Stimulated activated CD8-positive, alpha-beta memory T cell treated with anti-CD3 and anti-CD28 coated beads, Interleukin-15, amount 100 ng/mL, for 24 hours (primary cell): ENCODE measurements at places on chromosomes 12 and 14.
A peak's percentile ranks its signal among the peaks of the same experiment; 100 is the strongest.

DNA sequence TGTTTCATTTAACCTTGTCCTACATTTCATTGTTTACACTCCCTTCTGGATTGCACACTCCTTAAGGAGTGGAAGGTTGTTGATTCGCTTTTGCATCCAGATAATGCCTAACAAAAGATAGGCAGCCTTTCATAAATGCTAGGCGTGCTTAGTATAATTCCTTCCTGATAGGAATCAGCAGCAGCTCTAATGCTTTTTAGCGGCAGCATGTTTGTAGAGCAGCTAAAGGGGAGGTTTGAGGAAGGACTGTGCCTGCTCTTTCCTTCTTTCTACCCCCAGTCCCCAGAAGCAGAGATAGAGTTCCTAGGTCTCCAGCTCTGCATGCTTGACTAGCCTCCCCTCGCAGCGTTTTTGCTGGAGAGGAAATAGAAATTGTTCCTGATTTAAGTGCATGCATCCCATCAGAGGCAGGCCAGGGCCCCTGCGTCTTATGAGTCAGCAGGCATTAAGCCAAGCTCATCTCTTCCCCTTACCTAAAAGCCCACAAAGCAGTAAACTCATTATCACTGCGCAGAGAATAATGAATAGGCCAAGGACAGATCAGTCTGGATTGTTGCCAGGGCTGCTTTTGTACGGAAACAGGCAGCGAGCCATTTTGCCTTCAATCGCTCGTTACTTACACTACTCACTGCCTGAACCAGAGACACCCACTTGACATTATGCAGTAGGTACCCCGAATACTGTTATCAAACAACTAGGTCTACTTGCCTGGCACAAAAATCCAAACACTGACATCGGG lies 14.0 kb upstream of the TBPL2 start:
- DNase-seq: no peak

DNA sequence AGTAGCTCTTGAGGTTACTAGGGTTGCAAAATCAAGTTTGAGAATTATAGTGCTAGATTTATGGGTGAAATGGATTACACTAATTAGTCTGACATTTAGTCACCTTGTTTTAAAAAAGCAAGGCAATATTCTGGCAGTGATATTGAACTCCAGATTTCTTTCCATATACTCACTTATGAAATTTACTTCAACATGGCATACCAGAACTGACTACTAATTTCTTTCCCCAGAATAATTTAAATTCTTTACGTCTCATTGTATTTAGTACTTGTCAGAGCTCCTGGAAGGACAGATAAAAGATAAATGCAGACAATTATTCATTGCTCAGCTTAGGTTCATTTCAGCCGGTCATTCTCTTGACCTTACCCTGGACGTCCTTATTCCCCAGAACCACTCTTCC lies 24.3 kb downstream of the EMP1 start:
- DNase-seq: no peak

DNA sequence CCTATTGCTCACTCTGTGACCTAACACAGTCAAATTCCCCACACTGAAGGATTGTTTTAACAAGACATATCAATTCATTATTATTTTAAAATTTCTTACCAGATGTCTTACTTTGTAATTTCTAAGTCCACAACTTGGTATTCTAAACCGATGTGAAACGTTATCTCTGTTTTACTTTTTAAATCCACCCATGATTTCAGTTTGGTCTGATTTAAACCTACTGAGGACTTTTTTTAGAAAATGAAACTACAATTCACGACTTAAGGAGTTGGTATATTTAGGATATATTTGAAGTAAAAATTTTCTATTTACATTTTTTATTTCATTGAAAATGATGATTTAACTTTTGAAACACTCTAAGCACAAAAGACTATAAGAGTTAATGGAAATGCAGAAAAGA lies 35.1 kb upstream of the GRIP1 start:
- DNase-seq: no peak

GRCh38 chr12:108683906-108684556 lies 47.3 kb downstream of the CORO1C start:
- no peak for DNase-seq

GRCh38 chr12:67892259-67893021 lies 96.8 kb upstream of the IFNG-AS1 start:
- no peak for DNase-seq

DNA sequence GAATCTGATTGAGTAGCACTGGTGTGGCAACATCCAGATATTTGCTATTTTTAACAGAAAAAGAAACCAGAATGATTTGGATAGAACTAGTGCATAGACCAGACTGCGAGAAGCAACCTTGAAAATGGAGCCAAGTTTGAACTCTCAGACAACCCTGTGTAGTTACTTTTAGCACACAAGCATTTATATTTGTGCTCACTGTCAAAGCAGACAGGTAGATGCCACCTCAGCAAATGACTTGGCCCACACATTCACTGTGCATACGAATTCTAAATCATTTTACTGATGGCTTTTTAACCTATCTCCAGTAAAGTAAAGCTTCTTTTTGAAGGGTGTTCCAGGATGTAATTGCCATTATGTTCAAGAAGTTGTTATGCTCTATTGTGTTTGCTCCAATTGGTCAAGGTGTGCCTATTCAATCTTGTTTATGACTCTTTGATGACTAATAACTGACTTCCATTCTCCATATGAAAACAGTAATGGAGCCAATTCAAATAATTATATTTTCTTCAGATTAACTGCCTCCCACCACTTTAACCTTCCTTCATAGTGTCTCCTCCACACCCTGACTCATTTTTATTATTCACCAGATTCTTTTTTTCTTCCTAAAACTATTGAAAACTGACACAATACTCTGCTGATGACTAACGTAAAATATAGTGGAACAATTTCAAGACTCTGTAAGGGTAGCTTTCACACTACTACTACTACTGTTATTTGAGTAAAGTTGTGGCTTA lies 138.5 kb downstream of the CCER1 start:
- no peak for DNase-seq

GRCh38 chr14:33958605-33959226 lies 7.8 kb upstream of the EGLN3 start:
- DNase-seq: no peak

DNA sequence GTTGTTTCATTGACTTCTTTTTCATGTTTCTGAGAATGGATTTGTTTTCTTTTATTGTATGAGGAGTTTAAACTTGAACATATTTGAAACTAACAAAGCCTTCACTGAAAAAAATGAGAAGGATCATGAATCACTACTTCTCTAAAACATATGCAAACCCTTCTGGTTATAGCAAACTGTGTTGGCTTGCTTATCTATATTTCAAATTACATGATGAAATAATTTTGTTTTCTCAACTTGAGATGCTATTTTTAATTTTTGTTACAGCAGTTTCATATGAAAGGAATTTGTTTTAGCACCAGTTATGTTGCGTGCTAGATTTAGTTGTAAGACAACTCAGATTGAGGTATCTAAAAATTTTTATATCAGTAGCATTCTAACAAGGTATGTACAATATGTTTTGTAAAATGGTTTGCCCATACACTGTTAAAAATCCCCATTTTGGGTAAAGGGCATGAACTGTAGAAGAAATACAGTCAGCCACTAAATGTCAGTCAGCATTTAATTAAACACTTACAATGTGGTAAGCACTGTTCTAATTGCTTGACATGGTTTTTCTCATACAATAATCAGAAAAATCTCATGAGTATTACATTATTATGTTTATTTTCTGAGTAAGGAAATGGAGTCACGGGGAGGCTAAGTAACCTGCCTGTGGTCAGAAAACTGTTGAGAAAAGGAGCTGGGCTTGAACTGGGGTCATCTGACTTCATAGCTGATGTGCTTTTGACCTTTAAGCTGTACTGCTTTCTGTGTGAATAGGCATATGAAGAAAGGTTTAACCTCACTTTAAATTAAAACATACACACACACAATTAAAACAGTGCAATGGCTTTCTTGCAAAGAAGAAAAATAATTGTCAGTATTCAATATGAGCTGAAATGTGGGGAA lies 105.7 kb downstream of the PLEKHA5 start:
- DNase-seq: no peak

DNA sequence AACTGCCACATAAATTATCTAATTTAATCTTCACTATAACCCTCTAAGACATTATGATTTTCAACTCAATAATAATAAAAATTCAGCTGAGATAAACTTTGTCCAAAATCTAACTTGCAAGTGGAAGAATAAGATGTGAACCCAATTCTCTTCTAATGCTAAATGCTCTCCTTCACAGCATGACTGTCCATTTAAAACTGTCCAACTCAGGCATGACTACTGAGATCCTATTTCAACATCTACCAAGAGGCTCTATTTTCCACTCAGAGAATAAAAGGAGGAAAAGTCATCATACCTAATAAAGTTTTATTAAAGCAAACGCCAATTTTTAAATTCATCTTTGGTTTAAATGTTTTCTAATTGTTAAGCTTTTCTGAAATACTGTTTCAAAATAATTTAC lies 183.6 kb downstream of the MED13L start:
- DNase-seq: no peak

DNA sequence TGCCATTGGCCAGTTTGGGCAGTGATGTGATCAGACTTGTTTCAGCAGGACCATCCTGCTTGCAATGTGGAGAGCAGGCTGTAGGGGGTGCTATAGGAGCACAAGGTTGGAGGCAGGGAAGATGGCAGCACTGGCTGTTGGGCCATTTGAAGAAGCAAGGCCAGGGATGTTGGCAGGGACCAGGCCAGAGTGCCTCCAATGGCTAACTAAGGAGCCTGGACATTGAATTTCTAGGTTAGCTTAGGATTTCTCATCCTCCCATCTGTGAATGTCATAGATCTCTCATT lies 23.5 kb downstream of the FGF23 start:
- peak; percentile 12 for DNase-seq

DNA sequence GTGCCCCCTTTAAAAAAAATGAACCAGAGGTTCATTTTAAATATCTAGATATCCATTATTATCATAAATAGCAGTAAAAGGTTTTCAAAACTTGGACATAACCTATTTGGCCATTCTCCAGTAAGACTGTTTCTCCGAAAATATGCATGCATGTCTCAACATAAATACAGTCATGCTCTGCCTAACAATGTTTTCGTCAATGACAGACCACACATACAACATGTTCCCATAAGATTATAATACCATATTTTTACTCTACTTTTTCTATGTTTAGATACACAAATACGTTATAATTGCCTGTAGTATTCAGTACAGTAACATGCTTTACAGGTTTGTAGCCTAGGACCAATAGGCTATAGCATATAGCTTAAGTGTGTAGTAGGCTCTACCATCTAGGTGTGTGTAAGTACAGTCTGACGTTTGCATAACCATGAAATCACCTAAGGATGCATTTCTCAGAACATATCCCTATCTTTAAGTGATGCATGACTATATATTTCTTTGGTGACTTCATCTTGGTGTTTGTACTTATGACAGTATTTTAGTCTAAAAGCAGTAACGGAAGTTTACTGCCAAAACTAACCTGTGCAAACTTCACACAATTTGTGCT lies 3.2 kb downstream of the TMEM19 start:
- DNase-seq: no peak

GRCh38 chr12:3138941-3139511 lies 61.8 kb downstream of the TSPAN9 start:
- DNase-seq: no peak

DNA sequence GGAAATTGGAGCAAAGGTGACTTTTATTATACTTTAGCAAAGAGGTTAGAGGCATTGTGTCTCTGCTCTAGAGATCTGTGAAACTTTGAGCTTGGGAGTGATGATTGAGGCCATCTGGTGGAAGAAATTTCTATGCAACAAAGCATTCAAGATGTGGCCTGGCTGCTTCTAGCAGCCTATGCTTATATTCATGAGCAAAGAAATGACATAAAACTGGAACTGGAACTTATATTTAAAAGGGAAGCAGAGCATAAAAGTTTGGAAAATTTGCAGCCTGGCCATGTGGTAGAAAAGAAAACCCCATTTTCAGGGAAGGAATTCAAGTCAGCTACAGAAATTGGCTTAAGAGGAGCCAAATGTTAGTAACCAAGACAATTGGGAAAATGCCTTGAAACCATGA lies 70.4 kb downstream of the SDR9C7 start:
- no peak for DNase-seq

DNA sequence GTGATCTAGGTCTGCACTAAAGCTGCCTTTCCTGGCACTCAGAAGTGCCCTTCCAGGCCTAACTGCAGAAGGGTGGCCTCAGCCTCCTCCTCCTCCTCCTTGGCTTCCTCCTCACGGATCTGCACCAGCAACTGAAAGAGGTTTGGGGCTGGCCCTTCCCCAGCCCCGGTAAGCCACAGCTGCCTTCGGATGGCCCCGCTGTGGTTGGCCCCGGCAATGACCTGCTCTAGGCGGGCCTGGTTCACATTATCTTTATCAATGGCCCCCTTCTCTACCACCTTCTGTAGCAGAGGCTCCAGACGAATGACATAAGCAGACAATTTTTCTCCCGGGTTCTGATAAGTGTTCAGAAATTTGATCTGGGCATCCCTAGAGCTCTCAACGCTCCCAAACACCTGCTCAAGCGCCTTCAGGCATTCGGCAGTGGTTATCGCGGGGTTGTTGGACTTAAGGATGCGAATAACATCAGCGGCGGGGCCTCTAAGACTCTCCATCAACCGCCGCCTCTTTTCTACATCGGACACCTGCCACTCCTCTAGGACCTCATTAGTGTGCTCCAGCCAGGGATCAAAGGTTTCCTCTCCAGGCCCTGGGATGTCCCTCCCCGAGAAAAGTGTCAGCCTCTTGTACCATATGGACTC lies 1.5 kb downstream of the PNMA1 start:
- DNase-seq: no peak

DNA sequence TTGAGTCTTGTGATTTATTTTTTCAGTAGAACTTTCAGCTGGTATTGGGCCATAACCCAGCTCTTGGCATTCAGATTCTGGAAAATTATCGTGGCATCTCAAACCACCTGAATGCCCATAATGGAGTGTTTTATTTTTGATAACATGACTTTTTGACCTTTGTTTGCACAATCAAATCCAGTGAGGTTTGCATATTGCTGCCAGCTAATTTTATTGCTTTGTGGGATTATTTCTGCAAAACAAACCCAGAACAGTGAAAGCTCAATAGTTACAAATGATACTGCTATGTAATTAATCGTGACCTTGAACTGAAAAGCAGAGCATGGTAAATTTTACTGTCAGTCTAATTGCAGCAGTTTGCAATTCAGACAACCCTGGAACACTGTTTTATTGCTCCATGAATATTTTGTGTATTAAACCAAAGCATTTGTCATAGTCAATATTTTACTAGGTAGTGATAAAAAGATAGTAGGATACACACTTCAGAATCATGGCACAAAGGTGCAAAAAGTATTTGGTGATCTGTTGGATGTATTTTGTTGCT lies 255.2 kb upstream of the NAV3 start:
- DNase-seq: no peak

GRCh38 chr12:128767518-128767917 lies 56.2 kb downstream of the SLC15A4 start:
- no peak for DNase-seq

GRCh38 chr14:99807413-99808153 lies 14.4 kb downstream of the EML1 start:
- DNase-seq: no peak

- DNase-seq: no peak
Measured at GRCh38 chr14:68099495-68100045, 280.0 kb downstream of the RAD51B start.

GRCh38 chr14:75969891-75970290 lies 11.9 kb downstream of the TGFB3 start:
- no peak for DNase-seq
